RPMI8226 (cell line): ENCODE measurements at places on chromosomes 2 and 18.

GRCh38 chr2:214651451-214651850 is 158.0 kb downstream of the BARD1 start:
- DNase-seq, result no peak

DNA sequence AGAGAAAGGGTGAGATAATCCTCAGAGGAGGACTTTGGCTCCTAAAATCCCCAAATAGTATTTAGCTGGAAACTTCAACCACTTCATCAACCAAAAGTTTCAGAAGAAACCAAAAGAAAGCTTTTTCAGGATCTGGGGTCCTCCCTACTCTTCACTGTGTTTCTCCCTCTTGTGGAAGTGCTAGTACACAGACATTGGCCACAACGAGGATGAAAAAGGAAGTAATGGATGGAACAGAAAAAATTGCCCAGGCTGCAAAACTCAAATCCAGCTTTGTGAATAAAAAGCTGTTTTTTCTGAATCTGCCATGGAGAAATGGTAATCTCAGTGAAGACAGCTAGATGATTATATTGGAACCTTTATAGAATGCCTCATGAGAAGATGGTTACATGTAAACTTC is 4.0 kb downstream of the PID1 start:
- DNase-seq, result no peak

GRCh38 chr2:212596688-212597087 is 58.1 kb upstream of the ERBB4 start:
- no peak for DNase-seq

GRCh38 chr2:42132191-42132965 is 36.8 kb upstream of the EML4 start:
- DNase-seq, result no peak

GRCh38 chr2:111226876-111227700 is 106.4 kb downstream of the BCL2L11 start:
- peak; percentile 8 for DNase-seq

DNA sequence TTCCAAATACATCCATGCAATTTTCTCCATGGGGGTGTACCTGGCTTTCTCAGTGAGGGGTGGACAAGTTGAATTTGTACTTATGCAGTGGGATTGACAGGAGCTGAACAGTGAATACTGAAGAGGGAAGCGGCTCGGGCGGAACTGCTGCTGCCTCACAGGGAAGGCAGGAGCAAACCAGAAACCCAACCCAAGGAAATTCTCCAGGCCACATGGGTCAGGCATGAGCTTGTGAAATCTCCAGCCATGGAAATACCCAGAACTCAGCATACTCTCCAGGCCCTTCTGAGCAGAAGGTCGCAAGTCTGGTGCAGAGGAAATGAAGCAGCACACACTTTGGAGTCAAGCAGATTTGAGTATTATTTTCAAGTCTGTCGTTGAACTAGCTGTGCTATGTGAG is 26.5 kb upstream of the INO80C start:
- DNase-seq, result no peak

- no peak for DNase-seq
Measured at GRCh38 chr2:42978887-42979415, 186.6 kb upstream of the HAAO start.

DNA sequence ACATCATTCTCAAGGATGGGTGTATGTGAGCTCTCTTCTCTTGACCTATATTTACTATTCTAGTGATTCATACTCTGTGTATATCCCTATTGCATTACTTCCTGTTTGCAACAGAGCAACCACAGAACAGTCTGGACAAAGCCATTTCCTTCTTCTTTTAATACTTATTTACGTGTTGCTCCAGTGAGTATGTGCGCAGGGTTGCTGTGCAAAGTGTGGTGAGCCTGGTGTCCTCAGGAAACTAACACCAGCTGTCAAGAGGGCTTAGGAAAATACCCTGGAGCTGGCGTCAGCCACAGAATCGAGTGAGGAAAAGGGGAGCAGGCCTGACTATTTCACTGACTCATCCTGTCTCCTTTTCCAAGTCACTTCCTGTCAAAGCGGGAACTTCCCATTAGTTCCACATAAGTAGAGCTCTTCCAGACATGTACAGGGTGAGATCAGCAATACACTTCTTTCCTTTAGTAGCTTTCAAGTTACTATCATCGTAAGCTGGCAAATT is 214.1 kb upstream of the COPS8 start:
- no peak for DNase-seq

- no peak for DNase-seq
Measured at GRCh38 chr2:151459358-151459757, 49.7 kb downstream of the RIF1 start.

DNA sequence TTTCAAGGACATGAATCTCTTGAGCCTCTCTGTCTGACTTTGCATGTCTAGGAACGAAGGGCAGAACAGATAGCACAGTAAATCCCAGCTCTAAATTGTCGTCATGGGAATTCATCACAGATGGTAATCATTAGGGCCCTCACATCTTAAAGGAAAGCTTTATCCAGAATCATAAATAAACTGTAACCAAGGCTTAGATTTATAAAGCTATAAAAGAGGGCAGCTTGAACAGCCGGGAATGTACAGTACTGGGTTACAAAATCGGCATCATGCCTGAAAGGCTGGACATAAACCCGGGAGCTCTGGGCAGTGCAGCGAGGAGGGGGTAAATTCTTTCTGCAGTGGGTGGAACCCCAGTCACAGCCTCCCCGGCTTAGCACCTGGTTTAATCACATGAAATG is 144.4 kb downstream of the GFPT1 start:
- no peak for DNase-seq

GRCh38 chr2:83665154-83665553 is 793.9 kb downstream of the SUCLG1 start:
- DNase-seq, result no peak

- DNase-seq, result peak; percentile 31
Measured at GRCh38 chr2:197294260-197294659, 16.3 kb downstream of the ANKRD44 start.

- no peak for DNase-seq
Measured at GRCh38 chr2:63992061-63992685, 27.1 kb downstream of the VPS54 start.

GRCh38 chr2:235183786-235184185 is 232.0 kb downstream of the SH3BP4 start:
- no peak for DNase-seq

DNA sequence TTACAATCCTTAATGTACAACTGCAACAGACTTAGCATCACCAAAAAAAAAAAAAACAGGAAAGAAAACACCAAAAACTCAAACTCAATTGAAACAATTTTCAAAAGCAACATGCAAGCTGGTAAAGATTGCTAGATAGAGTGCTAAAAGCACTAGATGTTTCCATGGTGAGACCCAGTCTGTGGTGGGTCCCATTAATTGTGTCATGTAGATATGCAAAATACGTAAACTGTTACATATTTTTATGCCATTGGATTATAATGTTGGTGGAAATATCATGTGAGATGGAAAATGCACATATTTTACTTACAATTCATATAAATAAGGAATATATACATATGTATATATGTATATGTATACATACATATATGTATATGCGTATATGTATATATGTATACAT is 30.5 kb downstream of the CSRNP3 start:
- no peak for DNase-seq

- no peak for DNase-seq
Measured at GRCh38 chr2:179612591-179613298, 248.7 kb downstream of the ZNF385B start.

DNA sequence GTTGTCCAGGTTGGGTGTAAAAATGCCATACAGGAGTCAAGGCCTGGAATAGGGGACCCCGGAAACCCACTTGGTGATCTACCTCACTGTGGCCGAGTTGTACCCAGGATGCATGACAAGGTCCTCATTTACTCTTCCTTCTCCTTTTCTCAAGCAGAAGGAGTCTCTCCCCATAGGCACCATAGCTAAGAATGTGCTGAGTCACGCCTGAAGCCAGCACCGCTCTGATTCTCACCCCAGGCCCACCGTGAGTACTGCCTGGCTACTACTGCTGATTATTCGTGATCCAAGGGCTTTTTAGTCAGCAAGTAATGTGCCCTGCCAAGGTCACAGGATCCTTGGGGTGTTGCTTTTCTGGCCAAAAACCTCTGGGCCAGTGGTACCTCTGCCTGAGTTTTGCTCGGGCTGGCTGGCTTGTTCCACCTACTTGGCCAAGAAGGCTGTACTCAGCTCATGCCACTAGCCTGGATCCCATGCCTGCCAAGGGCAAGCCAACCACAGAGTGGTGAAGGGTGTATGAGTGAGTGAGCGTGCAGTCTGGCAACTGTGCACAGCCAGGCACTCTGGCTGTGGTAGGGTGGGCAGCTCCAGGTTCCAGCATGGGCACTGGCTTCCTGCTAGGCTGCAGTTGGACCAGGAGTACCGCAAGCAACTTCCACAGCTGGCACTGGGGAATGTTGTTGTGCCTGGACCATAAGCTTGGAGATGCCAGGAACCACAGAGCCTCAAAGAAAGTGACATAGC is 650.1 kb upstream of the VRK2 start:
- peak; percentile 21 for DNase-seq

- no peak for DNase-seq
Measured at GRCh38 chr2:24762518-24762917, 30.7 kb downstream of the PTRHD1 start.

DNA sequence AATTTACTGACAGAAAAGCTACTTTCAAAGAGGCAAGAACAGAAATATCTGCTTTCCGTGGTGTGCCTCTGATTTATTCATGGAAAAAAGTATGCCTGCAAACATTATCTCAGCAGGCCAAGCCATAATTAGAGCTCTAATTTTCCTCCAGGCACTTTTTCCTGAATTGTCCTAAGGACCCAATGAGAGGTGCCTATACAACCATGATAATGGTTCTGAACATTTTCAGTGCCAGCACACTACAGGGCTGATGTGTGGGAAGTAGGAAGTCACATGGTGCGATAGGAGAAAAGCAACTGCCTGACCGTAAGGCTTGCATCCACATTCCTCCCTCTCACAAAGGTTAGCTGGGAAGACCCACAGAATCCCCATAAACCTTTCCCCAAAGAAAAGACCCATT is 45.9 kb upstream of the EGR4 start:
- no peak for DNase-seq

GRCh38 chr2:128298846-128299507 is 19.7 kb downstream of the HS6ST1 start:
- no peak for DNase-seq

DNA sequence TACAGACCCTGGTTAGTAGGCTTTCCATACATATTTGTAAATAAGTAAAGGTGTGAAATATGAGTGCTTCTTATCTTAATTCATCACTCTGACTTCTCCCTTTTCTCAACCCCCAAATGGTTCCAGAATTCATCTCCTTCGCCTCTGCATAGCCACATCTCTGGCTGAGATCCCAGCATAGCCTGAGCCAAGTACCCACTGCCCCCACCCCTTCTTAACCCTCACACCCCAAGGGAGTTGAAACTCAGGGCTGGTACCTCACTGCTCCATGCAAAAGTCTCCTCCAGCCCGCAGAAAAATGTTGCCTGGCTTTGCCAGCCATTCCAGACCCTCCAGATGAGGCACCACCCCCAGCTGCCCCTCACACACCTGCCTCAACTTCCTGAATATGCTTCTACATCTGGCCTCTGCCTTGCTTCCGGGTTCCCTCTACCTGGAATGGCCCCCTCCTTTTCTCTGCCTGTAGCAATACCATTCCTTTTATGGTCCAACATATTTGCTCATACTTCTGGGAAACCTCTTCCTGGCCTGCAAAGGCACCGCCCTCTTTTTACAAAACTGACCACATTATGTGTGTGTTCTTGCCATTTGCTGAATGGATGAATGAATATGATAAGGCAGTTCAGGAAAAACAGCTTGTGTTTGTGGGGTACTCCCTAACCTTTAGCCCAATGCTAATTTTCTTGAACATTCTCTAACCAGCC is 112.8 kb downstream of the CELF4 start:
- no peak for DNase-seq

DNA sequence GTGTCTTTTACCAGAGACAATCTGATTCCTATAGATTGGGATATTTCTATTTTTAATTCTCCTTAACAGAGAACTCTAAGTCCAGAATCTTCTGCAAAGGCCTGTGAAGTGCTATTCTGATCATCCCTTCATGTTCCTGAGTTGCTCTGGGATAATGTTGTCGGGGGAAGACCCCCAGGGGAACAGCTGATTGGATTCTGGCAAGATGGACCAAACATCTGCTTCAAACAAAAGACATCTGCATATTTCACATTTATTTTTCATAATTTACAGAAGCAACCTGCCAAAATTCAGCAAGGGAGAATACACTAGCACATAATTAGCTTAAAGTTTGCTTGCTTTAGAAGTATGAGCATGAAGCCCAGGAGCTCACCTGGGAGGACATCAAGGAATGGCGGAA is 116.0 kb upstream of the ETAA1 start:
- no peak for DNase-seq

GRCh38 chr2:53576166-53576565 is 191.4 kb upstream of the CHAC2 start:
- DNase-seq, result no peak

- peak; percentile 22 for DNase-seq
Measured at GRCh38 chr2:17470855-17471641, 47.2 kb downstream of the RAD51AP2 start.

GRCh38 chr2:68925295-68925896 is 27.3 kb downstream of the GKN2 start:
- peak; percentile 68 for DNase-seq

DNA sequence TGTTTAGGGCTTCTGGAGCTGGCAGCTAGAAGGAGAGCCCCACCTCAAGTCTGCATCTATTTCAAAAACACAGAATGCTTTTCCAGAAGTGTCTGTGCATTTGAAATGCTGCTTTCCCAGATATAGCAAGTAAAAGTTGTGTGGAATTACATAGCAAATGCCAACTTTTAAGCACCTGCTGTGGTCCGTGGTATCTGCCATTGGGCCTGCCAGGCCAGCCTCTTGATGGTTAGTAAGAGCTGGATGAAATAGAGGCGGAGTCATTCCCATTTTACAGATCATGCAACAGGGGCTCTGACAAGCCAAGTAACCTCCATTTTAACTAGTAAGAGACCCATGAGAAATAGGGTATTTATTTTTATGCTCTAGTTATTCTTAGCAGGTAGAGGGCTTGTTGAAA is 61.6 kb downstream of the MGAT5 start:
- no peak for DNase-seq

- DNase-seq, result no peak
Measured at GRCh38 chr2:85893428-85894258, 4.9 kb upstream of the ST3GAL5 start.

GRCh38 chr2:235270956-235271355 is 222.9 kb upstream of the AGAP1 start:
- peak; percentile 47 for DNase-seq

DNA sequence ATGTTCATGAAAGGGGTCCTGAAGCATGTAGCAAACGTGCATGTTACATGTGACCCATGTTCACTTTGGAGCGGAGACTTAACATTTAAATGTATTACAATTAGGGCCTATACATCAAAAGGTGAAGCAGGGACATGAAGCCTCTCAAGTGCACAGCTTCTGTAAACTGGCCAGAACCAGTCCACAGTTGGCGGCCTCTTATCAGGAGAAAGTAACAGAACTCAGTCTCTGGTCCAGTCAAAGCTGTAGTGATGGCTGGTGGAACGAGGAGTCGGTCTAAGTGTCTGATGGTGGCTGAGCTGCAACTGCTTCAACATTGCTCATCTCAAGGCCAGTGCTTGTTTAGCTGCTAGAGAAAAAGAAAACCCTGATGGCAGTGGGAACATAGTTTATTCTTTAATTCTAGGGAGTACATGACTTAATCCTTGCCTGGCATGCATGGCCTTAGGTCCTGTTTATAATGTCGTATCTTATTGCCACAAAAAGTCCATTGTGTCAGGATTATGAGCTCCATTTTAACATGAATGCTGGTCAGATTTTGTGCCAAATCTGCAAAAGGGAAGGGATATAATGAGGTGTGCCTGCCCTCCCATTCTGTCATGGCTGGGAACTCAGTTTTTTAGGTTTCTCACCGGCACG is 22.2 kb upstream of the YES1 start:
- no peak for DNase-seq
